ENCODE measurements at places on chromosomes 2 and 18.

DNA sequence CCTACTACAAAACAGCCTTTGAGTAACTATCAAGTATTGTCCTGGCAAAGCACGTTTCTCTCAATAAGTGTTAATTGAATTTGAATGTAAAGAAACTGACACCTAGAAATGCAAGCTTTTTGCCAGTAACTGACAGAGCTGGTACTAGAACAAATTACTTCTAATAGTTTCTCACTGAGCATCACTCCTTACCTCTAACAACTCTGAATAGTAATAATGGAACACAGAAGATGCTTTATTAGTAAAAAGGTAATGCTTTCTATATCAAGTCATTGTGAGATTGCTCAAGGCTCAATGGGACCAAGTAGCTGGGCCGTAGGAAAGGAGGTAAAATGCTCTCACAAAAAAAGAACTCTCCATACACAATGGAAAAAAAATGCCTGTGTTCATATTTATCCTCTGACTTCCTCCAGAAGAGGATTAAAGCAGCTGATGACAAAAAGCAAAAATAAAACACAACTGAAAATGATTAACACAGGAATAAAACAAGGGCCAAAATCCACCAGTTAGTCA is 11.8 kb downstream of the RASGRP3 start:
- no peak for DNase-seq

DNA sequence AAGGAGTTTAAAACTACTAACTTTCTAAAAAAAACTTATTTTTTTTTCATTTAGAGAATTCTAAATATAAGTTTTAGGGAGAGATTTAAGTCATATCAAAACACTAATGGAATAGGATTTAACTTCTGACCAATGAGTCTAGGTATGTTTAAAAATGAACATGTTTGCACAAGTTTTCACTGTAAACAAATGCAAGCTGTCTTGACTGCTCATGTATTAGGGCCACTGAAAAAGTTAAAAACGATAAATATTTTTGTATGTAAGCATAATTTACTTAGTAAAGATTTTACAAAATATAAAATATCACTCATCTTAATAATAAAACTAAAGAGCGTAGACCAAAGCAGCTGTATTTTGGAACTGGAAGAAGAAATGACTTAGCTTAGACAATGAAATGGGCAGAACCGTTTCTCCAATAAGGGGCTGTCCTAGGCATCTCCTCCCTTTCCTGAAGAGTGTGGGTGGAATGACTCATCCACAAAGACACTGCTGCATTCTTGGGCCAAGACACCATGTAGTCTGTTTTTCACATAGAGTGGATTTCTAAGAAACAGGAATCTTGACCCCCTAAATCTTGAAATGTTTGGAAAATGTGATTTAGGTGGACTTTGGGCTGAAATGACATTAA is 118.8 kb downstream of the MEP1B start:
- DNase-seq, result no peak

GRCh38 chr18:3688690-3689089 is 238.7 kb downstream of the TGIF1 start:
- DNase-seq, result no peak

GRCh38 chr2:190181123-190181669 is 118.7 kb upstream of the MSTN start:
- DNase-seq, result no peak

DNA sequence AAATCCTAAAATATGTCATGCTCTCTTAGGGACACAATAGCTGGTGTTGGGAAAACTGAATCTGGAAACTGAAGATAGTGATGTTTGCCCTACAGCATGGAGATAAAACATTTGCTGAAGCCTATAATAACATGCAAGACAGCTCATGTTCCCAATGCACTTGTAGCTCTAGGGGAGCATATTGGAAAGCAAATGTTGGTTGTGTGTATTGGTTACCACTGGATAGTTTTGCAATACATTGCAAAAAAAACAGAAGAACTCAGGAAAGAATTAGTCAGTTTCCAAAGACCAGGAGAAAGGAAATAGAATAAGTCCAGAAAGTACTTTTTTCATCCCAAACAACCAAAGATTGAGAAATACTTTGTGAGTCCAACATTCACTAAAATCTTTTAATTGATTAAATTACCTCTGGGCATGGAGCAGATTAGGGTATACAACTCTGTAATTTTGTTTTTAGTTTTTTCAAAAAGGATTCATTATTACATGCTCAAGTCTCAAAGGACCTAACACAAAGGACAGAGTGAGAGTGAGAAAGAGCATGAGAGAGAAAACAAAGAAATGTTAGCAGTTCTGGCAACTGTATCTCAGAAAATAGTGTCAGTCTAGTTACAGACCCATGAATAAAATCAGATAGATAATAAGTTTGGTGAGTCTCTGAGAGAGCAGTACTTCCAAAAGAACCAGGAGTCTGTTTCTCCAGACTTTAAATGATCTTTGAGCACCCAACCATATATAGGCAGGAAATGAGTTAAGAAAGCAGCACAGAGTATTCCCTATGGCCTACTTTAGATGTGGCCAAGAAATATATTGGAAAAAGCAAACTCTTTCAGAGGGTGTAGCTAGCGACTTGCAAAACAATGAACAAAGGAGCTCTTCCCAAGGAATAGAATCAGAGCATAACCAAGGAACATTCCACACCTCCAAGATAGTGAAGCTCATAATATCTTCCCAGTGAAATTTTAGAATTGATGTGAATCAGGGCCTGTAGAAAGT is 36.6 kb upstream of the COL3A1 start:
- DNase-seq, result no peak

- DNase-seq, result no peak
Measured at GRCh38 chr2:188114014-188114413, 177.7 kb upstream of the GULP1 start.

GRCh38 chr2:169933124-169933711 is 106.0 kb downstream of the UBR3 start:
- no peak for DNase-seq

- no peak for DNase-seq
Measured at GRCh38 chr18:62285281-62285680, 39.8 kb upstream of the TNFRSF11A start.

DNA sequence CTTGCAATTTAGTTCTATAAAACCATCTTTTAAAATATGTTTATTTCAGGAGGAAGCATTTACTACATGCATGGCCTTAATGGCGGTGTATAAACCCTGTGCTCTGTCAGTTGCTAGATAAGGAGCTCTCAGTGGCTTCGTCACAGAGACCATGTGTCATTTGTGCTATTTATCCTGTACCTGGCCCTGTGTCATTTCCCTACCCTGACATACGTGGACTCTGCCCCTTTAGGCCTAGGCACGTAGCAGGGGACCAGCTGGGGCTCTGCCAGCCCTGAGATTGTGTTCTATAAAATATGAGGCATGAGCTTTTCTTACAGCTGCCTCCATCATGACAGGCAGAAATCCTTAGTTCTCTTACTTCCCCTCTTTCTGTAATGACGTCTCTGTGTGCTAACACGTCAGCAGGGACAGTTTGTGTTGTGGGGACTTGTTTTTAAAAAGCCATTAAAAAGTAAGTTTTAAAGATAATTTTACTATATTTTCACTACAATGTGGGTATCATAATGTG is 88.0 kb downstream of the ITGB1BP1 start:
- DNase-seq, result peak; percentile 4

- no peak for DNase-seq
Measured at GRCh38 chr18:8711736-8712135, 6.4 kb downstream of the MTCL1 start.

- DNase-seq, result peak; percentile 36
Measured at GRCh38 chr2:85888020-85888683, 638 bp downstream of the ST3GAL5 start.

DNA sequence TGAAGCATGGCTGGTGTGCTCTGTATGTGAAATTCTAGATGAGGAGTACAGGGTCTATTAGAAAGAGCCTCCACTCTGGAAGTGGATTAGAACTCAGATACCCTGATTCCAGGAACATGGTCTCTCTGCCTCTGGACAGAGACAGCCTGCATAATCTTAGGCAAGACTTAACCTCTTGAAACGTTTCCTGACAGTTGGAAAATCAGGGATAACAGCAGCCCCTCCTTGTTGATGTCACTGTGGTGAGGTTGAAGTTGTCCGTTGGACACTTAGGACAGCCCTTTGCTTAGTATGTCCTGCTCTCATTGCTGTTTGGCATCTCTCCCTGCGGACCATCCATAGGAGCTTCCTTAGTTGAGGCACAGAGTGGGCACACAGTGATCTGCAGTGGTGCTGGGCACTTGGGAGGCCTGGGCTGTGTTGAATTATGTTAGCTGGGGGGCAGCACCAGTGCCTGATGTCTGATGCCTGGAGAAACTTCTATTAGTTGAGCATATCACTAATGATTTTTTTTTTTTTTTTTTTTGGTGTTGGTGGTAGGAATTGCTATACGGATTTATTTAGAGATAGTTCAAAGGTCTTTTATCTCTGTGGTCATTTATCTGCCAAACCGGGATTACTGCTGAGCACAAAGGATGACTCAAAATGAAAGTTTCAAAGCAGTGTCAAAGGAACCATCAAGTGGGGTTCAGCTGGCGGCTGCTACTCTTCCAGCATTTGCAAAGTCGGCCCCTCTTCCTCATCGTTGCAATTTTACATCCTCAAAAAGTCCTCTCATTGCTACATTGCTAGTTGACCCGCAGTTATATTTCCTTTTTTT is 28.8 kb downstream of the SETBP1 start:
- peak; percentile 16 for DNase-seq

GRCh38 chr2:133377021-133377481 is 191.2 kb downstream of the NCKAP5 start:
- no peak for DNase-seq

GRCh38 chr2:234464291-234464645 is 32.6 kb downstream of the ARL4C start:
- no peak for DNase-seq

DNA sequence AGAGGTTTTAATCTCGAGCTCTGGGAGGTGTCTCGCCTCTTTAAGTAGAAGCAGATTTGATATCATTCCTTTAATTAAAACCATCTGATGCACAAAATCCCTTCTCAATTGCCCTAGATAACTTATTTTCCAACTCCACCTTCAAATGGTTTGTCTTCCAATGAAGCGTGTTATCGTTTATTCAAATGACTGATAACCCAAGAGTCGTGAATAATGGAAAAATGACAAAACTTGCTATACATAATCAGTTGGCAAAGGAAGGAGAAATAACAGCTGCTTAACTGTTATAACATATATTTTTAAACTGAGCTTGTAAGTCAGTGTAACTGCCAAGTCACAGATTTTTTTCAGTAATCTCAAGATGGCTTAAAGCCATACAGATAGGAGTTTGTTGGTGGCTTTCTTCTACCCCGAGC is 144.6 kb downstream of the QPCT start:
- no peak for DNase-seq

DNA sequence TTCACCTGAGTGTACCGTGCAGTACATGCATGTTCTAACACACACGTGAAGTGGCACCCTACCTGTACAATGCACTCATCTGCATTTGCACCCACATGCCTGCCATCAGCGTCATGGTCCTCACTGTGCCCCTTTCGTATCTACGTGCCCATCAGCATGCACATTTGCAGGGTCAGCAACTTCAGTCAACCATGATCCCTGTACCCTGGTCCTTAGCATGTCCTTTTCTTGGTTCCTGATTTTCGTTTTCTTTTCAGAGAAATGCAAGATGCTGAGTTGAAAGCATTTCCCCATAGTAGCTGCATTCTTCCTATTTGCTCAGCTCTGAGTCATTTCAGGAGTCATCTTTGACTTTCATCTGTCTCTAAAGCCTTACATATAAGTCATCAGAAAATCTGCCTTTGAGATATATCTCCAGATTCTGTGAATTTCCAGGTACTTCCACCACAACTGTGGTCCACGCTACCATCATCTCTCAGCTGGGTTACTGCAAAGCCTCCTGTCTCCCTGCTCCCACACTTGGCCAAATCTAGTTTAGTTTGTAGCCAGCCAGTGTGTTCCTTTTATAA is 14.7 kb upstream of the PUM2 start:
- peak; percentile 19 for DNase-seq

GRCh38 chr2:60515721-60516226 is 37.7 kb downstream of the BCL11A start:
- DNase-seq, result peak; percentile 46

- no peak for DNase-seq
Measured at GRCh38 chr2:80288576-80288975, 16.0 kb downstream of the LRRTM1 start.
